GOT3 (cell line): ENCODE measurements at places on chromosomes 13 and 19.

- no peak for DNase-seq
Observed at GRCh38 chr19:35212241-35212640, 16.3 kb downstream of the FAM187B start.

- no peak for DNase-seq
Observed at GRCh38 chr13:28705461-28706083, 13.2 kb downstream of the SLC46A3 start.

DNA sequence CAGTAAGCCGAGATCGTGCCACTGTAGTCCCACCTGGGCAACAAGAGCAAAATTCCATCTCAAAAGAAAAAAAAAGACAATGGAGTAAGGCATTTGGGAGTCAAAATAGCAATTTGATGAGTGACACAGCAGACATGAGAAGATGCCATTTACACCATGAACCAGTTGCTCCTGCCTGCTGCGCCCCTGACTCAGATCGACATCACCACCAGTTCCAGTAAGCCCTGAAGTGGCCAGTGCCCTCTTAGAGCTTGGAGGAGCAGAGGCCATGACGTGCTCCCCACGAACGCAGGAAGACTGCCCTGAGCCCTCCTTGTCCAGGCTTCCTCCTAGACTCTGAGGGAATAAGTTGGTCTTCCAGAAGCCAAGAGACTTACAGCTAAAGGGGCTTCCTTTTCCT lies 339.2 kb downstream of the MYO16 start:
- DNase-seq = no peak

DNA sequence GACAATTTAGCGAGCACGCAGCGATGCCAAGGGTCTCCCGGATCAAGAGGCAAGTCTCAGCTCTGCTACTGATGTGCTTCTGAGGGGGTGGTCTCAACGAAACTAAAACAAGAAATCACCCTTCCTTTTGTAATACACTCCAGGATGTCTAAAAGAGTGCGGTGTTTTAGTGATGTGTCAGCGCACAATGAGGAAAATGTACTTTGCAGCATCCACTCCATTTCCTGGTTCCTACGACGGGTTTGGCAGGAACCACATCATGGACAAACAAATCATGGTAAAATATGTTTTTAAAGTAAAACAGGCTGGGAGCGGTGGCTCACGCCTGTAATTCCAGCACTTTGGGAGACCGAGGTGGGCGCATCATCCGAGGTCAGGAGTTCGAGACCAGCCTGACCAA lies 154.0 kb upstream of the TSC22D1 start:
- DNase-seq = no peak

GRCh38 chr19:42022616-42023015 lies 28.6 kb upstream of the ATP1A3 start:
- no peak for DNase-seq

GRCh38 chr19:37572203-37572602 lies 22.4 kb downstream of the ZNF571 start:
- no peak for DNase-seq

- no peak for DNase-seq
Observed at GRCh38 chr19:14530506-14530905, 1.1 kb downstream of the TECR start.

- peak; percentile 21 for DNase-seq
Observed at GRCh38 chr19:13588957-13589833, 82.9 kb upstream of the CACNA1A start.

- DNase-seq = no peak
Observed at GRCh38 chr13:96851856-96852445, 142.3 kb downstream of the OXGR1 start.

DNA sequence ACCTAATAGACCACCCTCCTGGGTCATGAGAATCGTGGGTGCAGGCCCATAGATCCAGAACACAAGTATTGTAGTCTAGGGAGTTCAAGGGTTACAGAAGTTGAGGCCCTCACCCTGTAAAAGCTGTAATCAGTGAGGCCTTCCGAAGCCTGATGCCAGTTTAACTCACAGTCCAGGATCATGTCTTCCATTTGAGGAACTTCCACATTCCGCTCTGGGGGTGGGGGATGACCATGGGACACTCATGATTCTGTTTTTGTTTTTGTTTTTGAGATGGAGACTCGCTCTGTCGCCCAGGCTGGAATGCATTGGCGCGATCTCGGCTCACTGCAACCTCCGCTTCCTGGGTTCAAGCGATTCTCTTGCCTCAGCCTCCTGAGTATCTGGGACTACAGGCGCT lies 1.7 kb upstream of the RASIP1 start:
- DNase-seq = no peak

DNA sequence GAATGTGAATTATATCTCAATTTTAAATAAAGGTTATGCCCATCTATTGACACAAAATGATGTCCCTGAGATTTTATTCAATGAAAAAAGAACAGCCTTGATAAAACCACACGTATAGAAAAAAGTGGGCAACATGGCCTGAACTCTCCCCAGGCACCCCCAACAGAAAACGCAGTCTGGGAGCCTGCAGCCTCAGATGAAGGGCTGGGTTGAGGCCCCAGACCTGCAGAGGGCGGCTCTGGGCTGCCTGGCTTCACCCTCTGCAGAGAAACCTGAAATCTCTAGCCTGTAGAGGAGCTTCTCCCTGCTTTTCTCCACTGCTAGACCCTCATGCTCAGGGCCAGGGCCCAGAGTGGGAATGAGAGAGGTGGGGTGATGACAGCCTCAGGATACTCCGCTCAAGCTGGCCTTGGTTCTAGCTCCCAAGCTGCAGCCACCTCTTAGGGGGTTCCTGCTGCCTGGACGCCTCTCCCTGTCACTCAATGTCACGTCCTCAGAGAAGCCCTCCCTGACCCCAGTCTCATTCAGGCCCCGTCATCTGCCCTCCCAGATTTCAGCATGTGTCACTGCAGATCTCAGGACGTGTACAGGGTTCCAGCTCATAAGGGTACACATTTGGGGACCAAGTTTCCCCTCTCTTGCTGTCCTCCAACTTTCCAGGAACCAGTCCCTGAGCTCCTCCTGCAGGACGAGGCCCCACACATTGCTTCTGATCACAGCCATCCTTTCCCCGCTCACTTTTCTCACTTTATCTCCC lies 1.8 kb downstream of the MBD3 start:
- DNase-seq = no peak

DNA sequence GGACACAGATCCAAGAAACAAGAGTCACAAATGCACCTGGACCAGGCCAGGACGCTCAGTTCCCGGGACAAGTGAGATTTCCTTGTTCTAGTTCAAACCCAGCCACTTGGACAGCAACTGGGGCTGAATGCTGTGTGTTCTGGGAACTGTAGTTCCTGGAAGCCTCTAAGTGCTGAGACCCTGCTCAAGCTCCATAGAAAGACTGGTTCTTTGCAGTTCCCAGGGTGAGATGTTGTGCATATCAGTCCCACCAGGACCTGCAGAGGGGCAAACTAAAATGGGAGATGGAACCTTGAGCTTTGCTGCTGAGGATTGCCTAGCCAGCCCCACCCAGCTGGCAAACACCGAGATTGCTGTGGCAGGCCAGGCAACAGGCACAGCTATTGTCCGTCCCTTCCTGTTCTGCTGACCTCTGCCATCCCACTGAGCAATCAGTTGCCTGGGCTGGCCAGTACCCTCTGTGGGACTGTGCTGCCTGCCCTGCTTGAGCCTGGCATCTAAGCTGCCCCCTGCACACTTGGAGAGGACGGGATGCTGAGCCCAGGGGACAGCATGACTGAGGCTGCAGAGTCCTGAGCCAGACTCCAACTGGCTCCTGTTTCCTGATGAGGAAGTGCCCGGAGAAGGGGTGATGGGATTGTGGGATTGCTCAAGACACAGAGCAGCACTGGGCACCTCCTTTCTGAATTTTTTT lies 1.4 kb upstream of the GIPC1 start:
- DNase-seq = no peak

DNA sequence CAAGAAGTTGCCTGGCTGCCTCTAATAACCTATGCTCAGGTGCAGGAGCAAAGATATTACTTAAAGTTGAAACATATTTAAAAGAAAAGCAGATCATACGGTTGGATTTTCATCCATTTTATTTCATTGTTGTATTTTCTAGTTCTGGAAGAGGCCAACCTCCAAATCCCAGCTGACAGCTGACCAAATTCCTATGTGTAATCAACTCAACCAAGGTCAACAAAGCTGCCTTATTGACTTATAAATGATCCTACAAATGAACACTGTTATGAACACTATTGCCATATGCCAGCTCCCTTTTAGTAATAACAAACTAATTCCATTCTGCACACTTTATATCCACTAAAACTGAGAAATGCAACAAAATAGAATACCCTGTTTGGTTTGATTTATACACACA lies 1537.4 kb downstream of the SLITRK1 start:
- no peak for DNase-seq

DNA sequence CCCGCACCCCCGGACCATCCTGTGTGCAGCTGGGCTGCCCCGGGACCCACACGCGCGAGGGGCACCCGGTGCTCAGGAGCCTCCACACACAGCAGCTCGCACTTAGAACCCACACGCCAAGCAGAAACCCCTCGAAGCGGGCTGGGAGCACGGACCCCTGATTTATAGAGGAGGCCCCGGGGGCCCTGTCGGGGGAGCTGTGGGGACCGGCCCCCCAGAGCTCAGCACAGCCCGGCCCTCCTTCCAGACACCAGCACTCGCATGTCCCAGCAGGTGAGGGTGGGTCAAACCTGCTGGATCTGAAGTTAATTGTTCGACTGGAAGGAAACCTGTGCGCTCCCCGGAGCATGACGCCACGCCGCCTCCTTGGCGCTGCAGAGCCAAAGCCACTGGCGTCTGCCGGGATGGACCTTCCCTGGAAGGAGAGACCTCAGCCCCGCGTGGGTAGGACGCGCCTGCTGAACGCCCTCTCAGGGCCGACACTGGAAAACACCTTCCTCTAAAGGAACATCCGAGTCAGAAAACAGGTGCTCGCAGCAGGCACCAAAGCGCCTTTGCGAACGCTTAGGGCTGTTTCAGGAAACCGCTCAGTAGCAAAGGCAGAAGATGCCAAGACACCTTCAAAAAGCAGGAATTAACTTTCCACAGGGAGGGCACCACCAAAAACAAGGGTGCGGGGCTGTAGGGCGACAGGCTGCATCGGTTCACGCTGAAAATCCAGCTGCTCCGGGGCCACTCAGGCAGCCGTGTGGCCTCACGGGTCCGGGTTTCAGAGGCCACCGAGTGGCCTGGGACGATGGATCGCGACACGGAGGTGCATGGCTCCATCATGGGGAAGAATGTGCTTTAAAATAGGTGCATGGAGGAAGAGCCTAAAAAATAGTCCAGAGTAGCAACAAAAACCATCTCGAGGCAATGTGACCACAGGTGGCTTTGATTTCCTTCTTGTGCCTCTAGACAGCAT lies 37.8 kb upstream of the GRTP1 start:
- no peak for DNase-seq

DNA sequence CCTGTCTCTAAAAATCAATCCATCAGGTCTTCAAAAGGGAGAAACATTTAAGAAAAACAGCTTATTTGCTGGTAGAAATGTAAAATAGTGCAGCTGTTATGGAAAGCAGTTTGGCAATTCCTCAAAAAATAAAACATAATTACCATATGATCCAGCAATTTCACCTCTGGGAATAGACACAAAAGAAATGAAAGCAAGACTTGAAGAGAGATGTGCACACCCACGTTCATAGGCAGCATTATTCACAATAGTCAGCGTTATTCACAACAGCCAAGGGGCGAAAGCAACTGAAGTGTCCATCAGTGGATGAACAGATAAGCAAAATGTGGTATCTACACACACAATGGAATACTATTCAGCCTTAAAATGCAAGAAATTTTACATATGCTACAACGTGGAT lies 45.1 kb upstream of the DOCK9 start:
- no peak for DNase-seq

DNA sequence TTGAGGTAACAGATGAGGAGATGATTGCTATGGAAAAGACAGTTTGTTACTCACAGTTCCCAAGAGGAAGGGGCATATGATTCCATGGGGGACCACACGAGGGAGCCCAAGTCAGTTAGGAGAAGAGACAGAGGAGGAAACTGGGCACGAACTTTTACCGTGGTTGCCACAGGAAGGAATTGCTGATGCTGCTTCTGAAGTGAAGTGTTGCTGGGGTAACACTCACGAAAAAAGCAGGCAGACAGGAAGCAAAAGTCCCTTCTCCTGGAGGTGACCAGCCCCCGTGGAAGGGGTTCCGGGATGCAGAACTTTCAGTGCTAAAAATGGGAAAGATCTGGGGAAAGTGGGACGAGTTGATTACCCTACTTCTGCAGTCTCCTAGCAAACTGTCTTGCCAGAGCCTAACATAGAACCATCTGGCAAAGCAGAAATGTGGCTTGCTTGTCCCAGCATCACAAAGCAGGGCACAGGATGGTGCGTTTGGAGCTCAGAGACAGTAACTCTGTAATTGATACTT lies 35.4 kb upstream of the MAP3K10 start:
- DNase-seq = no peak

GRCh38 chr19:10289167-10289835 lies 451 bp upstream of the ICAM5 start:
- DNase-seq = no peak

GRCh38 chr19:34480971-34481841 lies at the start of gene WTIP:
Gene WTIP, plus strand, starts transcription at chr19:34481758. Its CDS starts 217 bp downstream, at chr19:34481975.
- no peak for DNase-seq

- DNase-seq = no peak
Observed at GRCh38 chr19:45117167-45117594, 24.2 kb downstream of the PPP1R37 start.

- DNase-seq = no peak
Observed at GRCh38 chr13:78084401-78084800, 165.8 kb upstream of the EDNRB start.

DNA sequence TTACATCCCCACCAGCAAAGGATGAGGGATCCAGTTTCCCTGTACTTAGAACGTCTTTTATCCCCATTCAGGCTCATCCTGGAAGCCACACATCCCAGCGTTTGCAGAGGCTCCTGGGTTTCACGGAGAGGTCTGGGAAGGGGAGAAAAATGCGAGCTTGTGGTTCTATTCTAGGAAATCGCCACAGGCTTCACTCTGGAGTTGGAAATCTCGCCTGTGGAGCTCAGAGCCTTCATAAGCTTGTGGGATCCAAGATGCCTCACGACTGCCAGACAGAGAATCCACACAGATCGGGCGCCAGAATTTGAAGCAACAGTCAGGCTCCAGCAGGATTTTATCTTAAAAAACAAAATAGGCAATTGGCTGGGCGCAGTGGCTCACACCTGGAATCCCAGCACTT lies 157.9 kb downstream of the PTPRS start:
- no peak for DNase-seq

DNA sequence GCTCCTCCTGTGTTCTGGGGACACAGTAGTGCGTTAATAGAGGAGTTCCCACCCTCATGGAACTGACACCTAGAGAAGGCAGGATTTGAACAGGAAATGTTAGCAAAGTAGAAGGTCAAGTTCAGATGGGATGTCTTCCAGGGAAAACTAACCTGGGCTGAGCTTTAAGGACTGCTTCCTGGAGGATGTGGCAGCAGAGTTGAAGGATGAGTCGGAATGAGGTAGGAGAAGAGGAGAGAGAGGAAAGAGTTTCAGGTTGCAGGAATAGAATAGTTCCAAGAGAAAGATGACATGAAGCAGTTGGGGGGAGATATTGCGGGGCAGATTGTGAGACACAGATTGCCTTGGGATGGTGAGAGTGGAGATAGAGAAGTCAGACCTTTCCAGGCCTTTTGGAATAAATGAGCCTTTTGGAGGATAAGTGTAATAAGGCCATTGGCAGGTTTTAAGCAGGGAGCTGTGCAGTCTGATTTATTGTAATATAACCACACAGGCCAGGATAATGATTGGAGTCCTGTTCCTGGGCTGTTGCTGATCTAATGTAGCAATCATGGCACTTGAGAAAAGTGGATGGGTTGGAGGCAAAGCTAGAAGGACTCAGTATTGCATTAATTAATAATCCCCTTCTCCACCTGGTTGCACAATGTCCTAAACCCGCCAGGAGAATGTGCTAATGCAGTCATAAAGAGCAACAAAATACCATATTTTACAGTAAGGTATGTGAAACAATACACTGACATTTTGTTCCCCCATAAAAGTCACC lies 205.4 kb downstream of the SHISA2 start:
- no peak for DNase-seq
